ENCODE measurements at places on chromosomes 1 and 21.

DNA sequence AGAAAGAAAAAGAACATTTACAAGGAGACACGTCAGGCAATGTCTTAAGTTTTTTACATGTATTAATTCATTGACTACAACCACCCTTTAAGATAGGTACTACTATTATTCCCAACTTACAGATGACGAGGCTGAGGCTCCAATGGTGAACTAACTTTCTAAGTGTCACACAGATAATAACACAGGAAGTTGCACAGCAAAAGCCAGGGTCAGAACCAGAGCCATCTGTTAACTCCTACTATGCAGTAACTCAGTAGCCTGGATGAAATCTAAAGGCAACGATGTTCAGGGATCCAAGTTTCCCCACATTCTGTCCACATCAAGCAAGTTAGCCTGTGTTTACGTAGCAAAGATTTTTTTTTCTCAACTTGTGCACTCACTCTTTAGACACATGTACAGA lies 371.7 kb downstream of the PTPRC start:
- no peak for DNase-seq

- DNase-seq: no peak
Measured at GRCh38 chr1:47584249-47584648, 146.4 kb downstream of the FOXD2 start.

- DNase-seq: no peak
Measured at GRCh38 chr1:116139592-116140134, 28.5 kb downstream of the MAB21L3 start.

- no peak for DNase-seq
Measured at GRCh38 chr1:49622877-49623276, 400.9 kb downstream of the AGBL4 start.

DNA sequence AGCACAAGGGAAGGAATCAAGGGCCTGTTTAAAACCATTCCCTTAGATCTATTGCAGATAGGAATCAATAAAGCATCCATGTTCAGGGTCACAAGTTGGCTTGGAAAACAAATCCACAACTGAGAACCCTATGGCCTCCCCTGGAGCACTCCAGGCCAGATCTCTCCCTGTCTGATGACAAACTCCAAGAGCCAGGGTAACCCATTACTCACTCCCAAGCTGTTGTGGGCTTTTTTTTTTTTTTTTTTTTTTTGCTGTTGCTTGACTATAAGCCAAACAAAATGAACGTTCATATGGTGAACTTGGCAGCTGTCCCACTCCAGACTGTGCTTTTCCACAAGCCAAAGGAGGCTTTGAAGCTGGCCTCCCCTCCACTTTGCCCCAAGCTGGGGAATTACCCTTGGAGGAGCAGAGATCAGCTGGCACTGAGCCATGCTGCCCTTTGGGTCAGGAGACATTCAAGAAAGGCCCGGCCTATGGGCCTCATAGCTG lies 35.7 kb upstream of the VAV3 start:
- no peak for DNase-seq

DNA sequence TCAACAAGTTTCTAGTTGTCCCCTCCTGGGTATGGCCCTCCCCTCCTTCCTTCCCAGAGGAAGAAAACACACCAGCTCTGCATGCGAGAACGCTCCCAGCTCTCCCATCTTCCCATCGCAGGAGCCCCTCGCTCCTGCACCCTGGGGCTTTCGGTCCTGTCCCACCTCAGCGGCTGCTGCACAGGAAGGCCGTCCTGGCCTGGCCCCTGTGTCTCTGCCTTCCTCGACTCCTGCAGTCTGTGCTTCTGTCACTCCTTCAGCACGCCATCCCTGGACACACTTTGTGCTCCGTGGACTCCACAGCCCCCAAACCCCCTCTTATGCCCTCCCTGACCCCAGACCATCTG lies 23.2 kb downstream of the KRTAP10-1 start:
- no peak for DNase-seq

GRCh38 chr1:62905309-62905708 lies 121.4 kb downstream of the ATG4C start:
- no peak for DNase-seq

- DNase-seq: no peak
Measured at GRCh38 chr1:154778944-154779343, 91.1 kb downstream of the KCNN3 start.

- DNase-seq: no peak
Measured at GRCh38 chr1:65509912-65510680, 89.6 kb downstream of the LEPR start.

DNA sequence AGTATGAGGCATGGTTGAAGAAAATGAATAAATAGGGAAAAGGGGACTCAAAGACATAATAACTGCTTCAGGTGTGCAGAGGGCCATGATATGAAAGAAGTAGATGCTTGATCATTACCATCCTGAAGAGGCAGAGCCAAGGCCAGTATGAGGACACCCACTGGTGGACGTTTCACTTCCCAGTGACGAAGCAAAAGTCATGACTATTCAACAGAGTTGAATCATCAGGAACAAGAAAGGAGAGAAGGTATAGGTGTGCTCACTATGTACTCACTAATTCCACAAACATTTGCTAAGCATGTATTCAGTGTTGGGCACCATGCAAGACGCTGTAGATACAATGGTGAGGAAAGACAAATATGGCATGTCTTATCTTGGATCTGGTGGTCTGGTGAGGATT lies 319.2 kb upstream of the RUNX1 start:
- no peak for DNase-seq

DNA sequence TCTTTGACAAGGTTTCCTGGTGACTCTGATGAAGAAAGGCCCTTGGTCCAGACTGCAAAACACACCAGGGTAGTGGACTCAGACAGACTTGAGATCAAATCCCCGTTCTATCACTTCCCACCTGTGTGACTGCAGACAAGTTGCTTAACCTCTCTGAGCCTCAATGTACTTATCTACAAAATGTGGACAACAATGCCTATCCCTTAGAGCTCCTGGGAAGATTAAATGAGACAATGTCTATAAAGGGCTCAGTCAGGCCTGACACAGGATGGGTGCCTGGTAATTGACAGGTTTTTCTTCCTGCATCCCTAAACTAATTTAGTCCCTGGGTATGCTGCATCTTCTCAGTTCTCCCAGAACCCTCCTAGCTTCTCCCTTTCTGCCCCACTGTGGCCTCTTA lies 37.9 kb upstream of the ZBTB40 start:
- no peak for DNase-seq

- peak; percentile 77 for DNase-seq
Measured at GRCh38 chr1:206555473-206555935, 48.2 kb downstream of the RASSF5 start.

DNA sequence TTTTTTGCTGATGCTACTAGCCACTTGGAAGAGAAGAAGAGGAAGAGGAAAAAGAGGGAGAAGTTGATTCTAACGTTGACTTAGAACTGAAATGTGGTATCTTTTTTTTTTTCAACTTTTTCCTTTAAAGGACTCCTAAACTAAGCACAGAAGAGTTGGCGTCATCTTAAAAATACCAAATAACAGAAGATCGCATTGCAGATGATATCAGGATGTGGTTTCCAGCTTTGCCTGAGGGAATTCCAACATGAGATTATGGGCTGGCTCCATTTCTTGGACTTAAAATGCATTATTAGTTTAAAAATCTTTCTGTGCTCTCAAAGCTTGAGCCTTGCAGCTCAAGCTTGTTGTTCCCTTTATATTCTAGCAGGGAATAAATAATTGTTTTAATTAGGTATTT lies 29.8 kb downstream of the WDR3 start:
- no peak for DNase-seq

- DNase-seq: peak; percentile 35
Measured at GRCh38 chr1:159869173-159869572, 6.7 kb upstream of the VSIG8 start.

DNA sequence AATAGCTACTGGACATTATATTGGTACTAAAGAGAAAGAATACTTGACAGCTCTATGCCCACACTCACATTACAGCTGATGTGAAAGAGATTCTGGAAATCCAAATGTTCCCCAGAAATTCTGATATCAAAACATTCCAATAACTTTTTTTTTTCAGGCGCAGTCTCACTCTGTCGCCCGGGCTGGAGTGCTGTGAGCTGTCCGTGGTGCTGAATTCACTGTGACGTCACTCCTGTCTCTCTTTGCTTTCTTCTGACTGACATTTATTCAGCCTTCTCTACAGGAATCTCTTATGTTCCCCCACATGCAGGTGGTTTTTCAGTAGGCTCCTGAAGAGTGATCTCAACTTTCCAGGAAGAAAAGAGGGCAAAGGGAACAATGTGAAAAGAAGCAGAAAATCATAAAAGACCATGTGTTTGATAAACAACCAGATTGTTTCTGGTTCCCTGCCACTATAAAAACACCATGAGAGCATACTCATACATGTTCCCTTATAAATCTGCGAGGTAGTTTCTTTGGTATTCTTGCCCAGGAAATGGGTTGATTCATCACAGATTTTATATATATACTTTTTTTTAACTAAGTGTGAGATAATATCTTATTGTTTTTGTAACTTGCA lies 6.2 kb downstream of the S100A7A start:
- DNase-seq: peak; percentile 67

DNA sequence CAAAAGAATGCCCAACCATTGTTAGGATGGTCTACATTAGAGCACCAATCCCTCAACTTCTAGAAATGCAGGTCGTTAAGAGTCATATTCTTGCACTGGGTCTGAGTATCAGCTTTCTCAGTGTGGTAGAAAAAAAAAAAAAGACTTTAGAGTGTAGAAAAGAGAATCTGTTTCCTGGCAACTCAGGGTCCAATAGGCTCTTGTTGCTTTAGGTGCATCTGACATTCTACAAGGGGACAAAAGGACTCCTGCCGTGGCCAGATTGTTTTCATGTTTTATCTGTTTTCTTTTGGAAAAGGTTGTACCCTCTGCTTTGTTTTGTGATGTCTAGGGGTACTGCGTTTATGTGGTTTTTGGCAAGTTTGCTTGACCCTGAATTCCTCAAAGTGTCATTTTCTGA lies 105.4 kb upstream of the KCNK2 start:
- DNase-seq: no peak
